Activated T-helper 2 cell treated with anti-CD3 and anti-CD28 coated beads, Interferon-gamma antibody, Interleukin-2, Interleukin-4, amounts not matched to agents 10 μg/mL and 5 μg/mL and 100 μg/mL, durations not matched to agents 14 hours and 24 hours and 36 hours (primary cell): ENCODE measurements at places on chromosomes 1 and 21. TPM values are rescaled to one million over a fixed set of nuclear protein-coding genes. Genes with fewer than 3 reads are reported as not detected.
A peak's percentile ranks its signal among the peaks of the same experiment; 100 is the strongest.

DNA sequence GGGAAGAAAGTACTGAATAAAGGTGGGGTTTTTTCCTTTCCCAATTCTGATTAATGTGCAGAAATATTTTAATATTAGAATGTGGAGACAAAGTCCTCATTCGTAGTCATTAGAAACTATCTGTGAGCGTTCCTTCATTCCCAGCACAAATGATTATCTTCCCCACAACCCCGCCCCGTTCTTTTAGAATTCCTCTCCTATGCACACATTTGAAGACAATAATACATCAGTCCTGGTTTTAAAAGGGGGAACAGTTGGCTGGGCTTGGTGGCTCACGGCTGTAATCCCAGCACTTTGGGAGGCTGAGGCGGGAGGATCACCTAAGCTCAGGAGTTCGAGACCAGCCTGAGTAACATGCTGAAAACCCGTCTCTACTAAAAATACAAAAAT is 876 bp downstream of the ALDH9A1 start:
- H3K4me3 ChIP-seq = peak overlapping the region; percentile 100
- peaks cover 18% of the 10 kb centered on the region for H3K4me1 ChIP-seq
- no peak for DNase-seq
- peaks cover 40% of the 10 kb centered on the region for H3K36me3 ChIP-seq
- peaks cover 3% of the 10 kb centered on the region for H3K27me3 ChIP-seq

CELA3B gene
- not detected in 2 replicates for total RNA-seq

DNA sequence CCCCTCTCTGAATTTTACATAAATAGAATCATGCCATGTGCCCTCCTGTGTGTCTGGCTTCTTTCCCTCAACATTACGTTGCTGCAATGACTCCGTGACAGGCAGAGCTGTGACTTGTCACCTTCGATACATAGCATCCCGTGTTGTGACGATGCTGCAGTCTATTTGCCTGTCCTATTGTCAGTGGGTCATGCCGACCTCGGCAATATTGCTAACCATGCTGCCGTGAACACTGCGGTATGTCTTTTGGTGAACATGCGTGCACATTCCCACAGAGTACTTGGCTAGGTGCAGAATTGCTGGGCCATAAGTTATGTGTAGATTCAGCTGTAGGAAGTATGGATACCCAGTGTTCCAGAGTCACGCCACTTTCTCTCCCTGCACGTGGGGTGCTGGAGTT is 36.3 kb upstream of the TTC34 start:
- DNase-seq = no peak
- H3K27ac ChIP-seq = no peak overlapping the region
- H3K4me1 ChIP-seq = peaks cover 10% of the 10 kb centered on the region
- H3K4me3 ChIP-seq = no peak overlapping the region

GRCh38 chr1:29767088-29767685 is 530.9 kb downstream of the PTPRU start:
- H3K4me3 ChIP-seq = no peak overlapping the region
- no peak overlapping the region for H3K27ac ChIP-seq
- no peaks in the 10 kb centered on the region for H3K4me1 ChIP-seq

DNA sequence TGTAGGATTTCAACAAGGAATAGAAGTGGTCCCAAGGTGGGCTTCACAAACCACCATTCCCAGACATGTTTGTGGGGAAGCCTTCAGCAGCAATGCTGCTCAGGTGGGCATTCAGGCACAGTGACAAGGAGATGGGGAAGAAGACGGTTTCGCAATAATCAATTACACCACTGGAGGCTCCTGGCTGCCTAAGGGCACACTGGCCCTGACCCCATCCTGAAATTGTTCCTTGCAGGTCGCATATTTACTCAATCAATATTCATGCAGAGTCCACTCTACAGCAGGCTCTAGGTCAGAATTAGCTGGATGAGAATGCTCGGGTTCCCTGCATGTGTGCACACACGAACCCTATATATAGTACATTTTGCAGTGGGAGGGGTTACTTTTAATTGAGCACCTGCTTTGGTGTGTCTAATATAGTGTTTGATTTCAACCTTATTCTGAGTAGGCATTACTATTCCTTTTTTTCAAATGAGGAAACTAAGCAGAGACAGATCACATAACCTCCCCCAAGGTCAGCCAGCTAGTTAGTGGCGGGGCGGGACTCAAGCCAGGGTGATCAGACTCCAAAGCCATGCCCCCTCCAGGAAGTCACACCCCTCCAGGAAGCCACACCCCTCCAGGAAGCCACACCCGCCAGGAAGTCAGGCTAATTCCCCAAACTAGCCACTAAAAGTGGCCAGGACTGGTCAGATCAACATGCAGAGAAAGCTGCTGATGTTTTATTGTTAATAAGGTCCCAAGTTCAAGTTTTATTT is 106.5 kb downstream of the HLCS start:
- no peaks in the 10 kb centered on the region for H3K27me3 ChIP-seq
- peak; percentile 50 for DNase-seq
- no peak overlapping the region for H3K27ac ChIP-seq

DNA sequence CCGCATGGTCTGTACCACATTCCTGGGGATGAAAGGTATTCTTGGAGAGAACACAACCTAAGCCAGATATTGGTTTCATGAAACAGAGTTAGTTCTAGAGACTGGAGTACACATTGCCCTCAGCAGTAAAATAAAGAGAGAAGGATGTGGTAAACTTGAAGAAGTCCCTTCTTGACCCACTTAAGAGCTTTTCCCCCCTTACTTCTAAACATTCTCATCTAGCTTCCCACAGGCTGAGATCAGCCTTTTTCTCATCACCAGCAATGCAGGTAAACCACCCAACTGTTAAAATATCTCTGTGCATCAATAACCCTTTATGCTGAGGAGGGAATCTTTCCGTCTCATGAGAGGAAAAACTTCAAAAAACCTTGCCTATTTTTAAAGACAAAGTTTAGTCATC is 62.6 kb downstream of the SUSD4 start:
- no peaks in the 10 kb centered on the region for H3K27me3 ChIP-seq
- DNase-seq = no peak
- H3K4me3 ChIP-seq = no peak overlapping the region
- no peaks in the 10 kb centered on the region for H3K4me1 ChIP-seq
- no peaks in the 10 kb centered on the region for H3K36me3 ChIP-seq
- H3K27ac ChIP-seq = no peak overlapping the region

DNA sequence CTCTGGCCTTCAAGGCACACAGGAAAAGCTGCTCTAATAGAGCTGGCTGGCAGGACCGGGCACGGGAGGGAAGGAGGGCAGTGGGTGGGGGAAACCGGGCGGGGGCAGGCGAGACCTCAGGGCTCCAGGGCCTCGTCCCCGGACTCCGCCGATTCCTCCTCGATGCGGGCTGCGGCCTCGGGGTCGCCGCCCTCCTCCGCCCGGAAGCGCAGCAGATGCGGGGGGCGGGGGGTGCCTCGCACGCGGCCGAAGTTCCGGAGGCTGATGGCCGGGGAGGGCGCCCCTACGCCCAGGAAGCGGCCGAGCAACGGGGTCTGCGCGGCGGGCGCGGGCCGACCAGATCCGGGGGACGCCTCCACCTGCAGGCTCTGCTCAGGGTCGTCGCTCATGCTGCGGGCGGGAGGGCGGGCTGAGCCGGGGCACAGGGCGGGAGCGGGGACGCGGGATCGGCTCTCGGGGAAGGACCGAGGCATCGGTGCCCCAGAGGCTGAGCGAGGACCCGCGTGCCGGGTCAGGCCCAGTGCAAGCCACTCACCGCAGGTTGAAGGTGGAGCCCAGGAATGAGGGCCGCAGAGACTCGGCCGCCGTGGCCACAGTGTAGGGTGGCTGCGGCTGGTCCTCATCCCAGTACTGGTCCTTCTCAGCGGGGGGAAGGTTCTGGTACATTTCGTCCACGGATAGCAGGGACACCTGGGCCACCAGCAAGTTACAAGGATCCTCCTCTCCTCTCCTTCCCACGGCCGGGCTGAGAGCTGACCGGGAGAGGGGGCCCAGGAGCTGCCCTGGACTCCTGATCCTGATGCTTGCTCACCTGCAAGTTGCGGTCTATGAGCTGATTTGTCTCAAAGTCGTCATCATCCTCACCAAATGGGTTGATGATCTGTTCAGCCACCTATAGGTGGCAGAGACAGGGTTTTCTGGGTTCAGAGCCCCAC is 3.6 kb downstream of the BEST4 start:
- H3K4me3 ChIP-seq = peak overlapping the region; percentile 56
- H3K36me3 ChIP-seq = peaks cover 41% of the 10 kb centered on the region
- H3K27me3 ChIP-seq = no peaks in the 10 kb centered on the region

- H3K27ac ChIP-seq = no peak overlapping the region
- H3K4me1 ChIP-seq = no peaks in the 10 kb centered on the region
- peaks cover 4% of the 10 kb centered on the region for H3K27me3 ChIP-seq
- no peaks in the 10 kb centered on the region for H3K36me3 ChIP-seq
- no peak for DNase-seq
Observed at GRCh38 chr1:227006226-227006796, 66.2 kb downstream of the COQ8A start.

MMEL1 gene
- total RNA-seq = 0.73 and 1.2 TPM in 2 replicates

- no peak for DNase-seq
- H3K4me1 ChIP-seq = peaks cover 2% of the 10 kb centered on the region
- peaks cover 2% of the 10 kb centered on the region for H3K27me3 ChIP-seq
- H3K36me3 ChIP-seq = no peaks in the 10 kb centered on the region
- H3K27ac ChIP-seq = no peak overlapping the region
Observed at GRCh38 chr1:85137660-85138059, 63.2 kb downstream of the SYDE2 start.

- no peaks in the 10 kb centered on the region for H3K4me1 ChIP-seq
- no peak for DNase-seq
- H3K36me3 ChIP-seq = no peaks in the 10 kb centered on the region
Observed at GRCh38 chr1:106836708-106837107, 219.8 kb upstream of the PRMT6 start.

DNA sequence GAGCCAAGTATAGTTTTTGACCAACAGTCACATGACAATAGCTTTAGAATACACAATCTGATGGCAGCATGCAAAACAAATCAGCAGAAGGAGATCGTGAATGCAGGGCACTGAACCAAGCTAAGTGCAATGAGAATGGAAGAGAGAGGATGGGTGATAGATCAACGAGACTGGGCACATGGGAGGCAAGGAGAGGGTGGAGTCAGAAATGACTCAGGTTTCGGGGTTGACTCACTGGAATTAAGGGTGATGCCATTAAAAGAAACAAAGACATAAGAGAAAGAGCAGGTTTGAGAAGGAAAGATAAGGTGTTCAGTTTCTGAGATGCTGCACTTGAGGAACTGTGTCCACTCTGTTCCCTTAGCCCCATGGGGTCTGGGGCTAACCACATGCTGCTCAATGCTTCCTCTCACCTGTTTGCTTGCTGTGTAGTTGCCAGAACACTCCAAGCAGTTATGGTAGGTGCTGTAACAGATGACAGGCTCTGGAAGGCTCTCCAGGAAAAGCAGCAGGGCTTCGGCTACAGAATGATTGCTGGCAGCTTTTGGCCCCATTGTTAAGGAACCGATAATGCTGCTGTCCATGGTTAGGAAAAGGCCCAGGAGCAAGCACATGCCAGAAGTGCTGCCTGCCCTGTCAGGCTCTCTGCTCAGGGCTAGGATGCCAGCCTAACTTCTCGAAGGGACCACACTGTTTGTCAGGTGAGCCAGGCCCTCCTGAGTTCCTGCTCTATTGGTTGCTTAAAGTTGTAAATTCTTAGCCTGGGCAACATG is 6.1 kb upstream of the MTF1 start:
- no peak overlapping the region for H3K4me3 ChIP-seq
- DNase-seq = no peak
- H3K27me3 ChIP-seq = no peaks in the 10 kb centered on the region
- H3K36me3 ChIP-seq = peaks cover 44% of the 10 kb centered on the region
- H3K4me1 ChIP-seq = peaks cover 8% of the 10 kb centered on the region

DNA sequence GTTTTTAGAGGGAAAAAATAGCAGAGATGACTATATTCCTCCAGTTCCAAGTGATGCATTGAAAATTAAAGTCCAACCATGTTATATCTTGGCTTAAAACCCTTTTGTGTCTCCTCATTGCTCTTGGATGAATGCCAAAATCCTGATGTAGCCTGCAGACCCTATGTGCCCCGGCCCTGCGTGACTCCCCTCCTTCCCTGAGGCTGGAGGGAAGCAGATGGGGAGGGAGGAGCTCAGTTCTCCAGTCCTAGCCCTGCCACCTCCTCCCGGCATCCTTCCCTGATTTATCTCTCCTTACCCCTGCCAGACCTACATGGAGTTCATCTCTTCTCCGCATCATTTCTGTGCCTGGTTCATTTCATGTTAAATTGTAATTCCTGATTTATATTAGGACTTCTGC is 397.4 kb downstream of the PTPRU start:
- no peaks in the 10 kb centered on the region for H3K27me3 ChIP-seq
- no peak overlapping the region for H3K4me3 ChIP-seq
- H3K36me3 ChIP-seq = no peaks in the 10 kb centered on the region
- no peak for DNase-seq
- H3K4me1 ChIP-seq = no peaks in the 10 kb centered on the region
- no peak overlapping the region for H3K27ac ChIP-seq

GRCh38 chr1:151908228-151908691 is 1.1 kb downstream of the THEM4 start:
- DNase-seq = no peak
- peaks cover 52% of the 10 kb centered on the region for H3K36me3 ChIP-seq
- no peaks in the 10 kb centered on the region for H3K27me3 ChIP-seq
- H3K4me1 ChIP-seq = peaks cover 38% of the 10 kb centered on the region

DNA sequence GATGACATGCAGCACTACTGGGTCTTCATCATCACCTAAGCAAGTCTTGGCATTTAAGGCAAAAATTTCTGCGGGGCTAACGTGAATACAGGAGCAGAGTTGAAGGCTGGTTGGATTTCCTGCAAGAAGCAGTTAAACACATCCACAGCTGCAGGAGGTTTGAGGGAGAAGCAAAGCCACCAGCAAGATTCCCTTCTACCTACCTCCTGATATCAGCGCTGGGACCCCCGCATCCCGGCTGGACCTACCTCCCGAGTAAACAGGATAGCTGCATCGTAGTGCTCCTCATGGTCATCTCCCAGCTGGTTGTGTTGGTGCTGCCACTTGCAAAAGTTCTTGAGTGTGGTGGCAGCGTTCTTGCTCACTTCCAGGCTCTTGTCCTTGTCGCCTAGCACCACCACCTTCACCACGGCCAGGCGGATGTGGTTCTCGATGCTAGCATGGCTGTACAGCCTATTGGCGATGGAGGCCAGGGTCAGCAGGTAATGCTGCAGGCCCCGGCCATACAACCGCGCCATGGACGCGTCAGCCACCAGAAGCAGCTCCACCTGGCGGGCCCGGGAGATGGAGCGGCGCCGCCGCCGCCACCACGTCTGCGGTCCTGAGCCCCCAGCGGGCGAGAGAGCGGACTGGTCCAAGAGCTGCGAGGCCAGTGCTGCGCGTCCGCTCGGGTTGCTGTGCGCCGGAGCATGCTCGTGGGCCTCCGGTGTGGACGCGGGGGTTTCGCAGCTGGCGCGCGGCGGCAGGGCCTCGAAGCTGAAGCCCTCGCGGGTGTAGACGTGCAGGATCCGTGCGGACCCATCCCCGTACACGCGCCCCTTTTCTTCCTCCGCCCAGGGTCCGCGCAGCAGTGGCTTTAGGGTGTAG is 1.6 kb downstream of the ADAMTS5 start:
- H3K36me3 ChIP-seq = no peaks in the 10 kb centered on the region
- H3K27ac ChIP-seq = no peak overlapping the region
- H3K4me3 ChIP-seq = no peak overlapping the region
- no peaks in the 10 kb centered on the region for H3K4me1 ChIP-seq
- peaks cover 41% of the 10 kb centered on the region for H3K27me3 ChIP-seq
- DNase-seq = no peak
